ENCODE measurements at places on chromosomes 1 and 21.

DNA sequence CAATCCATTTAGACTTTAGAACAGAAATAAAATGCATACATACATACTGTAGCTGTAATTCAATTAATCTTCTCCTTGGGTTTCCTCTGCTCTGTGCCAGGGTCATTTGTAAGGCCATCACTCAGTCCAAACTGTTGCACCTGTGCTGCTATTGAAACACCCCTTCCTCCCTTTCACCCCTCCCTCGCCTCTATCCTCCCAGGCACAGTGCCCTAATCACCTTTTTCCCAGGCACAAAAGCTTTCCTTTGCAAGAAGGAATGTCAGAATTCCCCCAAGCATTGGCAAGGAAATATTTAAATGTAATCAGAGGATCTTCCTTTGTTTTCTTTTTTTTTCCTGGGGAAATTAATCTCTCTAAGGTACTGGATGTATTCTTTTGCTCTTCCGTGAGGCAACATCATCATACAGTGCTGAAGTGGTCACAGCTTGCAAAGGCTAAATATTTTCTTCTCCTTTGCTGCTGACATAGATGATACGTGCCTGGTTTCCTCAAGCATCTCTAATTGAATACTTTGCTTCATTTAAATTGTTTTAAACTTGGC is 339.3 kb upstream of the NR5A2 start:
- no peak for DNase-seq

DNA sequence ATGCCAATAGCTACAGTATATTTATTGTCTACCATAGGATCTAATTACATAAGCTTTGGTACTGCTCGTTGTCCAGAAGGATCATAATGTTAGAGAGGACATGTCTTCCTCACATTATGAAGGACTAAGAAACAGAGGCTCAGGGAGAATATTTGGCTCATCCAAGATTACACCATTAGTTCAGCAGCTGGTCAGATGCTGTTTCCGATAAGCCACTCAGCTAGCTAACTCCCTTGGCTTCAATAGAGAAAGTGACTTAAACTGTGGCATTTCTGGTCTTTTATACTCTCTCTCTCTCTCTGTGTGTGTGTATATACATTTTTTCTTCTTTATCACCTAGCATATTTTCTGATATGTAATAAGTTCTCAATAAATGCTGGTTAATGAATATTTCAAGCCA is 70.4 kb downstream of the DDR2 start:
- DNase-seq = no peak

DNA sequence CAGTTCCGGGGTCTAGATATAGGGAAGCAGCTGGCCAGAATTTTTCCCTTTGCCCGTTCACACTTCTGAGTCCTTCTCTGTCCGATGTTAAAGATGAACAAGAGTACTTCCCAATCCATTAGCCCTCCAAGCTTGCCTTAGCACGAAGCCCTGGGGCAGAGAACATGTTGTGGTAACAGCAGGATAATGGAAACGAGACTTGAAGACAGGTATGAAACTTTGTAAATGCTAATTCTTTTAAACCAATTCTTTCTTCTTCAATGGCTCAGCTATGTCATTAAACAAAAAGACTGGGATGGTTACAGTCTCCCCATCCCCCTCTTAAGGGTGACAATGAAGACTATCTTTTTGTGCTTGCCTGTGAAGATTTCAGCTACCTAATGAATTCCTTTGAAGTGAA is 218.5 kb downstream of the PLA2G4A start:
- DNase-seq = no peak

GRCh38 chr1:231724876-231725647 is 98.5 kb downstream of the DISC1 start:
- no peak for DNase-seq

DNA sequence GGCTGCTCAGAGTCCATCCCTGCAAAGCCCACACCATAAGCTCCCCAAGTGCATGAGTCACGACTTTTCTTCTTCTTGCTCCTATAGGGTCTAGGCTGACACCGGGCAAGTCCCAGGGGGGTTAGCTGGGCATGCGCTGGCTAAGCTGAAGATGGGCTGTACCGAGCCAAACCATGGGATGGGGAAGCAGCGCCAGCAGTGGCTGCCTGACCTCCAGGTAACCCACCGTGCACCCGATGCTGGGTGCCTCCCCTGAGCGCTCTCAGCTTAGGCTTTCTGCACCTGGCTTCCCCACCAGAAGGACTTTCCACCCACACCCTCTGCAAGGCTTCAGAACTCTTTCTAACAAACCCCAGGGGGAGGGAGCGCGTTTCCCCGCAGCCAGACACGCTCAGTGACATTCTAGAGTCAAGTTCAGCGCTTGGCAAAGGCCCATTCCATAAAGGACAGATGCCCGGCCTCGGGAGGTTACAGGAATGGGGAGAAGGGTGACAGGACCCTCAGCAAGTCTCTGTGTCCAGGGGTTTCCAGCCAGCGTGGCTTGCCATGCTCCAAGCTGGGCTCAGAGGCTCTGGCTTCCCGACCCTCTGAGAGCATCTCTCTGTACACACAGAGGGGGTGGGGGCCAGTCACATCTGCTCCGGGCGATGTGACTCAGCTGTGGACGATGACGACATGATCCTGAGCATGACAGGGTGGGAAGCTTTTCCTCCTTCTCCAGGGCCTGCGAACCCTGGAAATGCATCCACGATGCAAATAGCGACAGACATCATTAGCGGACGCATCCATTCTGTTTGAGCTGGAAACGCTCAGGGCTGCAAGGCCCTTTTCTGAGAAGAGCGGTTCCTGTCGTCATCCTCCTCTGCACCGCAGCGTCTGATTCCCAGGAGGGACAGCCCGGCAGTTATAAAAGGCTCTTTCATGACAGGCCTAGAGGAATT is 107.8 kb downstream of the SIK1 start:
- no peak for DNase-seq

- no peak for DNase-seq
Measured at GRCh38 chr1:34166191-34166624, 1.2 kb upstream of the CSMD2 start.

DNA sequence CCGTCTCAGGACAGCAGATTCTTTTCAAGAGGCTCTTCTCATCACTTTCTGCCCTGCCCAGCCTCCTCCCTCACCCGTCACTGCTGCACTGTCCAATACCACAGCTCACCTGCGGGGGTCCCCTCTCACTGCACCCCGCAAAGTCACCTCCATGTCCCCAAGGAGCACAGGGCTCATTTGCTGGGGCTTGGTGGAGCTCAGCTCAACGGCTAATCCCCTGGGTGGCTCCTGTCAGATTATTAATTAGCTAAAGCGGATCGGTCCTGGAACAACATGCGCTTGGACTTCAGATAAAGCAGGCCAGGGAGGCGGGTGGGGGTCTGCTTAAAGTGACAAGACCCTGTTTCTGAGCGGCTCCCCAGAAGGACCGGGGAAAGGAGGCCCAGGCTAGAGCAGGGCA is 43.1 kb downstream of the CASZ1 start:
- no peak for DNase-seq

DNA sequence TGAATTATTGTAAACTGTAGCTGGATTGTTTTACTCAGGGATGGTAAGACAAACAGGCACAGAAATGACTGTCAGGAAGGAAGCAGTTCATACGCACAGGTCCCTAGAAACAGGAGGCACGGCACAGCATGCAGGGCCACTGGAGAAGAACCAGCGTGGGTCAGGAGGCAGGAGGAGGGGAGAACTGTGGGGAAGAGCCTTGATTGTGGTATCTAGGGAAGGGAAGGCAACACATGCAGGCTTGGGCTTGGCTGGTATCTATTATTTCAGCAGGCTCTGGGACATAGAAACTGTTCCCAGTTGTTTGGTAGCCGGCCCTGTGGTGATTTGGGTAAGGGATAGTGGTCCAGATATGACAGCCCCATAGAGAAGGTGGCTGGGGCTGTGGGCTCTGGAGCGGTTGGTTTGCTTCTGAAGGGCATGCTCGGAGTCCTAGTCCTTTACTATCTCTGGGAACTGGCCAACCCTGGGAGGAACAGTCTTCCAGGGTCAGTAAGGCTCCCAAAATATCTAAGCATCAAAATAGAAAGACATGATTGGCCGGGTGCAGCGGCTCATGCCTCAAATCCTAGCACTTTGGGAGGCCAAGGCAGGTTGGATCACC is 43.1 kb upstream of the CCSAP start:
- DNase-seq = no peak

GRCh38 chr1:53368314-53369033 is 40.6 kb upstream of the LRP8 start:
- no peak for DNase-seq

DNA sequence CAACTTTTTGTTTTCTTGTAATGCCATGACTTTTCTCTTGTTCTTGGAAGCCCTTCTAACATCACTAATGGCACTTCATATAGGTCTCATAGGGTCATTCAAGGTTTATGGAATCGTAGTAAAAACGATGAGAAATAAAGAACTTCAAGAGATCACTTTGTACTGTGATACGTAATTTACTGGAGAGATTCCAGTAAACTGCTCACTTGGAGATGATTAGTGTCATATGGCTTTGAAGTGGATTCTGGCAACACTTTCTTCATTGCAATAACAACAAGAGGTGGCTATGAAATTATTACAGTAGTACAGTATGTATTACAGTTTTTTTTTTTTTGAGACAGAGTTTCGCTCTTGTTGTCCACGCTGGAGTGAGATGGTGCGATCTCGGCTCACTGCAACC is 103.4 kb downstream of the RUSC1 start:
- DNase-seq = no peak

- peak; percentile 33 for DNase-seq
Measured at GRCh38 chr1:25906644-25907300, 553 bp upstream of the STMN1 start.

DNA sequence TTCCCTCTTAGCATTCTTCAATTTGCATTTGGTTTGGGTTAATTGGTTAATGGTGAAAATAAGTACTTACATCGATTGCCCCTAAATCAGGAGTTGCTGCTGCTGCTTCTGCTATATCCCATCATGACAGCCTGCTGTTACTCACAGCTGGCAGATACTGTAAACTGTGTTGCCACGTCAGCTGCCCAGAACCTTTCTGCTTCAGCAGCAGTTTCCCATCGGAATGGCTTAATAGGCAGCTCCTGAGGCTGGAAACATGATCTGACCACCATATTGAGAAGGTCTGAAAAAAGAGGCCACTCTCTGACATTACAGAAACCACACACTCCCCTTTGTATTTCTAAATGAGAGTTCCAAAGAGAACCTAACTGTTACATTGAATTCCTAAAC is 14.3 kb upstream of the SEC16B start:
- DNase-seq = no peak

- DNase-seq = no peak
Measured at GRCh38 chr1:246949956-246950355, 18.2 kb upstream of the AHCTF1 start.

- DNase-seq = no peak
Measured at GRCh38 chr1:149963358-149963757, 26.7 kb upstream of the MTMR11 start.

DNA sequence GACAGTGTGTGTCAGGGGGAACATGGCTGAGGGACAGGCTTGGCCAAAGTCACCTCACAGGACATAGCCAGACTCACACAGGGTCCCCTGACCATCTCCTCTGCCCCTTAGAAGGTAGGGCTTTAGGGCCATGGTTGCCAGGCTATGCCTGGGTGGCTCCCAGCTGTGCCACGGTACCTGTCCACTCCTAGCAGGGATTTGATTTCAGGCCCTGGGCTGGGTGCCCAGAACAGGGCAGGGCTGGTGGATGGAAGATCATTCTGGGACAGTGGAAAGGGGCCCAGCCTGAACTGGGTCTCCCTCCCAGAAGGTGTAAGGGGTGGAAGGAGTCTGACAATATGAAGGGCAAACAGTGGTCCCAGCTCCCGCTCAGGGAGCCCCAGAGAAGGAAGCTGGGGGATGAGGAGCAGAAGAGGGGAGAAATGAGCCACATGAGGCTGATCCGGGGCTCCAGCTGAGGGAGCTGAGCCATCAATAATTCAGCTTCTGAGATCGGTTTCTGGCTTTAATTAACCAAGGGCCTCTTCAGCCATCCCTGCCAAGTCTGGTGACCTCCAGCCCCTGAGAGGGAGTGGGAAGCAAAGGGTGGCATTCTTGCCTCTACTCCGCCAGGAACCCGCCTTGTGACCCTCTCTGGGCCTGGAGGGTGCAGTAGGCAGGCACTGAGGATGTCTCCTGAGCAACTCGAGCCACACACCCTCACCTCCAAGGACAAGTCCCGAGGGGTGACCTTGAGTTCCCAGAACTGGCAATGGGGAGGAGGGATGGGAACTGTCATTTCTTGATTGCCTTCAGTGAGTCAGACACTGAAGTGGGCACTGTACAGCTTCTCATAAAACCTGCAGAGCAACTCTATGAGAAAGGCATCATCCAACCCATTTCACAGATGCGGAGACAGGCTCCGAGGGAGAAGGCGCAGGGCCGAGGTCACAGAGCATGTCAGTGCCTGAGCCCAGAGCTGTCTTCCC is 2.1 kb downstream of the CD164L2 start:
- no peak for DNase-seq

- no peak for DNase-seq
Measured at GRCh38 chr1:46102769-46103476, 29.5 kb downstream of the PIK3R3 start.

- no peak for DNase-seq
Measured at GRCh38 chr1:117094841-117095604, 26.5 kb downstream of the TRIM45 start.

- no peak for DNase-seq
Measured at GRCh38 chr21:31644643-31645042, 14.8 kb upstream of the SOD1 start.

GRCh38 chr1:6503884-6504602 is 12.6 kb upstream of the PLEKHG5 start:
- DNase-seq = no peak
